Heart left ventricle (tissue), 16 donors: ENCODE measurements at places on chromosomes 12 and 14. TPM values are rescaled to one million over a fixed set of nuclear protein-coding genes. Genes with fewer than 3 reads are reported as not detected.

CNTN1 gene
- total RNA-seq, result 0.17 TPM

KRT72 gene
- total RNA-seq, result not detected

RDH12 gene
- total RNA-seq, result not detected

ANKRD52 gene
- total RNA-seq, result 25.5 TPM

- H3K4me3 ChIP-seq, result no peak overlapping the region
- peaks cover 57% of the 10 kb centered on the region for H3K27me3 ChIP-seq
- no peak overlapping the region for H3K27ac ChIP-seq
- DNase-seq, result no peak
- H3K4me1 ChIP-seq, result no peaks in the 10 kb centered on the region
These were observed 178.8 kb upstream of the LHX5 start for GRCh38 chr12:113650476-113650875.

MAP3K9 gene
- total RNA-seq, result 1.6 TPM

DNA sequence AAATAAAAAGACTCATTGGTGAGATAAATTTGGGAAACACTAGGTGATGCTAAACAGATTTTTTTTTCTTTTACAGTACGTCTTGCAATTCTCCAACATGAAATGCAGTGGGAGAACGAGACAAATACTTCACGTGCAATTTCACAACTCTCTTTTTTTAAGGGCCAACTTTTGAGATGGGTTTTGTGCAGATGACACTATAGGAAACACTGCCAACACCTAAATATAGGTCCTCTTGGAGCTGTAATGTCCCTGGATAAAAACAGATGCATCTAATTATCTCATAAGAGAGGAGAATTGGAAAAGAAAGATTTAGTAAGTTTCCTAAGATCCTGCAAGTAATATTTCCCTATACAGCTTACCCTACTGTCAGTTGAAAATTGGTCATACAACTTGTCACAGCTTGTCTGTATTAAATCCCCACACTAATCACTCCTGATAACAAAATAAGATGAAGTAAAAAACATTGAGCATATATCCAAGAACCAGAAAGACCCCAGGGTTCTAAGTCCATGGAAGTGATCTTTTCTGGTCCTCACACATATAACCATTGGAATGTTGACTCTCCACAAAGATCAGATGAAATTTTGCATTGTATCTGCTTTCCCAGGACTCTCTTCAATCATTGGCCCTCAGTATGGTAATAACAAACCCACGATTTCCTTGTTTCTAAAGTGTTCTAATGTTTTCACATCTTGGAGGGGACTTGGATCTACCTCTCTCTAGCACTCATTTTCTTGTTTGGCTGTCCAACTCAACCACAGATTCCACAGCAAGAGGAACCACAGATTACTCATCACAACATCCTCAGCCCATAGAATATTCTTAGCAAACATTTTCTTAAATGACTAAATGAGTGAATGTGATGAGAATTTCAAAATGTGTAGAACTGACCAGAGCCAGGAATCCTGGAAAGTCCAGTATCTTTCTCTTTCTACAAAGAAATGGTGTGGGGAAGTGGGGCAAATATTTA, 769.4 kb upstream of the USP15 start:
- H3K4me3 ChIP-seq, result no peak overlapping the region
- DNase-seq, result no peak
- H3K36me3 ChIP-seq, result no peaks in the 10 kb centered on the region
- H3K4me1 ChIP-seq, result no peaks in the 10 kb centered on the region

DNA sequence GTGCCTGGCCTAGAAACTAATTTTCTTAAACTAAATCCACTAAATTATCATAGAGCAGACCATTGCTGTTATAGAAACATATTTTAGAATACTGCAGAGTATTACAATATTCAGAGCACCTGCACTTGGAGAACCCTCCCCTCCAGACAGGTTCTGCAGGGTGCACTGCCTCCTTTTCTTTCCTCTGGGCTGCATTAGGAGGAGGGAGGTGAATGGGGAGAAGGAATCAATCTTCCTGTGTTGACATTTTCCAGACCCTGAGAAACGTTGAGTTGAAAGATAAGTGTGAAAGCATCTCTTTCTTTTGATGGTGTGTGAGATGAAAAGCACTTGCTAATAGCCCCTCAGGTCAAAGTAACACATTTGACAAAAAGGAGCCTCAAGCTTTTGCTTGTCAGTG, 7.3 kb downstream of the SYNE2 start:
- no peak overlapping the region for H3K27ac ChIP-seq
- H3K4me3 ChIP-seq, result no peak overlapping the region
- H3K27me3 ChIP-seq, result no peaks in the 10 kb centered on the region
- DNase-seq, result no peak

CHGA gene
- total RNA-seq, result not detected

SLC22A17 gene
- 9.8 TPM for total RNA-seq

INHBE gene
- not detected for total RNA-seq

GRCh38 chr12:53505086-53505485, 2.2 kb downstream of the NPFF start:
- peaks cover 40% of the 10 kb centered on the region for H3K4me1 ChIP-seq
- no peaks in the 10 kb centered on the region for H3K27me3 ChIP-seq
- no peak for DNase-seq
- peaks cover 26% of the 10 kb centered on the region for H3K36me3 ChIP-seq
- H3K27ac ChIP-seq, result no peak overlapping the region
- H3K4me3 ChIP-seq, result no peak overlapping the region

GRCh38 chr12:110850762-110851161, 4.0 kb downstream of the CCDC63 start:
- H3K27me3 ChIP-seq, result peaks cover 6% of the 10 kb centered on the region
- no peak overlapping the region for H3K27ac ChIP-seq
- DNase-seq, result no peak
- no peaks in the 10 kb centered on the region for H3K4me1 ChIP-seq
- no peaks in the 10 kb centered on the region for H3K36me3 ChIP-seq
- H3K4me3 ChIP-seq, result no peak overlapping the region

GRCh38 chr12:59282999-59283398, 312.8 kb upstream of the SLC16A7 start:
- H3K27me3 ChIP-seq, result no peaks in the 10 kb centered on the region
- H3K36me3 ChIP-seq, result no peaks in the 10 kb centered on the region
- H3K27ac ChIP-seq, result no peak overlapping the region
- DNase-seq, result no peak
- H3K4me3 ChIP-seq, result no peak overlapping the region

SRSF9 gene
- 14.8 TPM for total RNA-seq

- H3K4me1 ChIP-seq, result no peaks in the 10 kb centered on the region
- no peaks in the 10 kb centered on the region for H3K27me3 ChIP-seq
- no peak for DNase-seq
- H3K4me3 ChIP-seq, result no peak overlapping the region
These were observed 870.6 kb downstream of the NRXN3 start for GRCh38 chr14:79040790-79041189.

- DNase-seq, result no peak
- H3K4me3 ChIP-seq, result no peak overlapping the region
- H3K27ac ChIP-seq, result no peak overlapping the region
- no peaks in the 10 kb centered on the region for H3K27me3 ChIP-seq
- no peaks in the 10 kb centered on the region for H3K36me3 ChIP-seq
- H3K4me1 ChIP-seq, result no peaks in the 10 kb centered on the region
These were observed 49.2 kb upstream of the NCOR2 start for GRCh38 chr12:124616394-124617221.

NPFF gene
- not detected for total RNA-seq

DNA sequence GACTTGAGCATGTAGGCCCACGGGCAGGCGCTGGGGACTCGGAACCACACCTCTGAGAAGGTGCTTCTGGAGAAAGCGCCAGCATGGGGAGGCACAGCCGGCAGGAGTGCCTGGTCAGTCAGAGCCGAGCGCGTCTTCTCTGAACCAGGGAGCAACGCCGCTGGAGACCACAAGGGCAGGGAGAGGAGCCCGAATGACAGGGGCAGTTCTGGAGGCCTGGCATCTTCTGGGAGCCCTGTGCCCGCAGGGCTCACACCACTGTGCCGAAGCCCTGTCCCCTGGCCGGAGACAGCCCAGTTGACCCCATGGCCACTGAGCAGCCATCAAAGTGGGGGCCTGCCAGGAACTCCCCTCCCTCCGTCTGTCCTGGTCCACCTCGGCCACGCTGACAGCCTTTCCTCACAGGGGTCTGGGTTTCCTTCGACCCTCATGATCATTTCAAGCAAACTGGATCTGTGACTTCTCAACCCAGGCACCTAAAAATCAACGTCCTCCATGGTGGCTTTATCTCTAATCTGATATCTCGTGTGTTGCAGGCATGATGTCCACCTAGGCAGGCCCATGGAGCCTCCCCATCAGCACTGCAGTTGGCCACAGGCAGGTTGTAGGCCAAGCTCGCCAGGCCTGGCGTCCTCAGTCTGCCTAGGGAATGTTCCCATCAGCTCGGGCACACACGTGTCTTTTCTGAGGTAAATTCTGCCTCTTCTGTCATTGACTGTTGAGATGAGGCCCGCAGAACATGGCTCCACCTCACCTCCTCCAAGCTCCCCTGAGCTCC, 299.3 kb upstream of the RTL1 start:
- H3K36me3 ChIP-seq, result no peaks in the 10 kb centered on the region
- H3K4me3 ChIP-seq, result no peak overlapping the region
- no peak overlapping the region for H3K27ac ChIP-seq
